NCI-H1417 (cell line): ENCODE measurements at places on chromosomes 12 and 14.

GRCh38 chr14:22926316-22926715 is 2.9 kb downstream of the PRMT5 start:
- no peak for DNase-seq

- no peak for DNase-seq
Measured at GRCh38 chr12:57609101-57609780, 2.0 kb upstream of the ARHGEF25 start.

DNA sequence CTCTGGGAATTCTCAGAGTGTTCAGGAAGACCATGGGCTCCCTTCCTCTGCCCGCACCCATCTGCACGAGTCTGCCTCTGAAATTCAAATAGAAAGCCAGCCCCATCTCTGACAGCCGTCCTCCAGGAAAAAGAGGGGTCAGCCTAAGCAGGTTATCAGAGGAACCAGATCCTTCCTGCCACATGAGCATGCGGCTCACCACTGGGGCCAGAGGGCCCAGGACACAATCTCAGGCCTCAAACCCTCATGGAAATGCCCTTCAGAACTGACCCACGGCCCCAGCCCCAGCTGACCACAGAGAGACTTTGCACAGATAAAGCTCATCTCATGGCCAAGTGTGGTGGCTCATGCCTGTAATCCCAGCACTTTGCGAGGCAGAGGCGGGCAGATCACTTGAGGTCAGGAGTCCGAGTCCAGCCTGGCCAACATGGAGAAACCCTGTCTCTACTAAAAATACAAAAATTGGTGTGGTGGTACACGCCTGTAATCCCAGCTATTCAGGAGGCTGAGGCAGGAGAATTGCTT is 23.2 kb downstream of the PXN start:
- DNase-seq, result no peak

GRCh38 chr12:10158406-10158805 is 13.5 kb downstream of the OLR1 start:
- DNase-seq, result no peak

- no peak for DNase-seq
Measured at GRCh38 chr12:116210762-116211161, 66.7 kb downstream of the MED13L start.

GRCh38 chr14:80776657-80777056 is 164.9 kb downstream of the CEP128 start:
- DNase-seq, result no peak

- no peak for DNase-seq
Measured at GRCh38 chr12:118575730-118576129, 199.4 kb downstream of the SUDS3 start.

GRCh38 chr12:31371256-31371620 is 45.3 kb upstream of the SINHCAF start:
- DNase-seq, result no peak

GRCh38 chr12:123365025-123365917 is 624 bp upstream of the SBNO1 start:
- DNase-seq, result peak; percentile 99

GRCh38 chr12:127421614-127422013 is 845.4 kb upstream of the TMEM132C start:
- DNase-seq, result no peak
